ENCODE measurements at places on chromosomes 3 and 15.

DNA sequence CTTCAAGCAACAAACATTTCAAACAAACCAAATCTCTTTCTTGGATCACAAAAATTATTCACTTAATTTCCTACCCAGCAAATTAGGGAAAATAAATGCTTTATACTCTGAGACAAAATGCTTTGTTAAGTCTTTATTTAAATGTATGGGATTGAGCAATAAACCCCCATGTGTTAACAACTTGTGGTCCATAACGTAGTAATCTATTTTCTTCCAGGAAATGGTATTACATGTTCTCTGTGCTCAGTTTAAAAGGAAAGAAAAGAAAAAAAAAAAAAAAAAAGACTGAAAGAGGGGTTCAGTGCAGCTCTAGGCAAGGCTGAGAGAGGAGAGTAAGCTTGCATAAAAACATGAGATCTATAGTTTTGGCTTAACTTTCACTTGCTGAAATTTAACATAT, 102.3 kb downstream of the PIK3CB start:
- DNase-seq = no peak

GRCh38 chr3:138359919-138360868, 11.8 kb downstream of the MRAS start:
- no peak for DNase-seq

DNA sequence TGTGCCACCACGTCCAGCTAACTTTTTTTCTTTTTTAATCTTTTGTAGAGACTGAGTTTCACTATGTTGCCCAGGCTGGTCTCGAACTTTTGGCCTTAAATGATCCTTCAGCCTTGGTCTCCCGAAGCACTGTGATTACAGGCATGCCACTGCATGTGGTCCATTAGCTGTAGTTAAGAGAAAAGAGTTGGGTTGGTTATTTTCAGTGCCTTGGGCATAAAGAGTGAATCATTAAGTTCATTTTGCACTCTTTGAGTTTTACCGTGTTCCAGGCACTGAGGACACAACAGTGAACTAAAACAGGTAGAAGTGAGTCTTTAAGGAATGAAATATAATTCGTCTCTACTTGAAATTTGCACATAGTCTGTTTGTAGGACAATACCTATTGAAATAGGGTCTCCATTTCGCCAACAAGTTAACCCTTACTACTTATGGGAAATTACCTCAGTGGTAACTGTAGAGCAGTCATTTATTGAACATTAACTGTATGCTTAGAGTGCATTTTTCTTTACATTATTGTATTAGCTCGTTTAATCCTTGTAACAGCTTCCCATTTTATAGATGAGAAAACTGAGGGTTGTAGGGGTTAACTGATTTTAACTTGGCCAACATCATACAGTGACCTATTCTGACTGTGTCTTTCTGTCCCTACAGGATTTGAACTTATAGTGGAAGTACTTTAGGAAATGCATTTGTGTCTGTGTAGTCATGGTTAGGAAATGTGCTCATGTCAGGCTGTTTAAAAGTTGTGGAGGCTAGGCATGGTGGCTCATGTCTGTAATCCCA, 22.7 kb upstream of the TRAK1 start:
- no peak for DNase-seq

- no peak for DNase-seq
Observed at GRCh38 chr15:81327516-81327915, 3.6 kb upstream of the STARD5 start.

- DNase-seq = no peak
Observed at GRCh38 chr3:38616111-38616510, 33.4 kb downstream of the SCN5A start.

DNA sequence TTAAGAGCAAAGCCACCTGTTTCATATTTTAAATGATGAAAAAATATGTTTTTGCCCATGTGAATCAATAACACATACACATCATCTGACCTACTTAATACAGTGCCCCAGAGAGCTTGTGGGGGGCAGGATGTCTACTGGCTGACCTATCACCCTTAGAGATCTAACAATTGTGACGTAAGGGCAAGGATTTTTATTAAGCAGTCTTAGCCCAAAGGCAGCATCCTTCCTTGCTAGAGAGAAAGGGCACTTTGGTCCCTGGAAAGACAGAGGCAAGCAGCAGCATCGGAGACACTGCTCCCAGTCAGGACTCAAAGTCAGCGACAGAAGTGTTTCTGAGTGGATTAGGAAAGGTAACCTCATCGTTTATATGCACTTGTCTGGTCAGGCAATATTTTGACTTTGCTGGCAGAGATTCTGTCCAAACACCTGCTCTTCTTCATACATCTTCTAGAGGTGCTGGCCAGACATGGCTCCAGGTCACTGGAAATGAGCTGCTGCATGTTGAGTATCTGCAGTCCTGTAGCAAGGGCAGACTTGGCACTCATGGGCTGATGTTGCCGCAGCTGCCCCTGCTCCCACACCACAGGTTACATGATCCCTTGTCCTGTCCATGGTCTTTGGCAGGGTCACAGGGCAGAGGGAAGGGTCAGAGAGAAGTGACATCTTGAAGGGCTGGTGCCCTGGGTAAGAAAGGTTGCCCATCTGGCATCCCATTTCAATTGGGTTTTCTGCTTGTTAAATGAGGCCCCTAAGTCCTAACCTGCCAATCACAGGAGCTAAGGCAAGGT, 1.8 kb downstream of the CXCR6 start:
- no peak for DNase-seq

DNA sequence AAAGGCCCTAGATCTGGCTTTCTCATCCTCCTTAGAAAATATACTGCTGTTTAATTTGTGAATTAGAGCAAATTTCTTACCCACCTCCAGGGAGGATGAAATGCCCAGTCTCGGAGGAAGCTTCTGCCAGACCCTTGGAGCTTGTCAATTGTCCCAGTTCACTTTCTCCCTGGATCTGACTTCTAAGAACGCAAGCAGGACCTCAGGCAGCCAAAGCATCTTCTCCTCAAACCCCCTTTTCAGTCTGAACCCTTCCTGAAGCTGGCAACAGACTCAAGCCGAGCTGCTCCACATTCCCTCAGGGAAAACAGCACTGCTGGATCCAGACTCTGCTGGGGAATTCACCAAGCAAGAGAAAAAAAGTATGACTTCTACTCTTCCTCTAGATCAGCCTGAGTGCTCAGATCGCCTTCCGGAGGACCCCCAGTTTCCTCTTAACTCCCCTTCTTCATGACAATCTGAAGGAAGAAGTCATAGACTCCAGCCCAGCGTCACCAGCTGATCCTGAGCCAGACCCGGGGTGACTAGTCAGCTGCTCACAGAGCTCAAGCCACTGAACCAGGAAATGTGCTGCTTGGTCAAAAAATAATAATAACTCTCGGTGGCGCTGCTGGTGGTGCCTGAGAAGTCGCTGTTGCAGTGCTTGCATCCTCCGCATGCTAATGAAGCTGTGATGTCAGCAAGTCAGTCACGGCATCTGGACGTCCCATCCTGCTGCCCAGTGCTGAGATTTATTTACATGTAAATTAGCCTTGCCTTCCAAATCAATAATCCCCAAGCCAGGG, at the start of gene PRICKLE2:
TSS of gene PRICKLE2 (minus strand) at position 641 of the 785 bp plus-strand sequence. CDS start 26,539 bp downstream, outside the sequence.
- DNase-seq = no peak

DNA sequence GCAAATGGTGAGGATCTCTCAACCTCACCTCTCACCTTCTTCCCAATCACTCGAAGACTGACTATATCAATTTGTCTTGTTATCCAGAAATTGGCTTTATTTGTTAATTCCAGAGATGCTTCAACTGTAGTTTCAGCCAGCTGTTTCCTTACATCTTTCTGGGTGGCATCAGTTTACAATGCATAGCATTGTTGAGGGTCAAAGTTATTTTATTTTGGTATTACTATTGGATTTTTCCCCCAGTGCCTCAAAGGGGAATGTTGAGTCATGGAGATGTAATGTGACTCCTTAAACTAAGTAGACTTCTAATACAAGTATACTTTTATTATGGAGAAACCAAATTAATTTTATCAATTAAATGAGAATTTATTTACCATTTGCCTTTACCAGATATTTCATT, 351.6 kb downstream of the TIGIT start:
- no peak for DNase-seq

GRCh38 chr3:43505351-43505750, 116.5 kb downstream of the ANO10 start:
- no peak for DNase-seq

DNA sequence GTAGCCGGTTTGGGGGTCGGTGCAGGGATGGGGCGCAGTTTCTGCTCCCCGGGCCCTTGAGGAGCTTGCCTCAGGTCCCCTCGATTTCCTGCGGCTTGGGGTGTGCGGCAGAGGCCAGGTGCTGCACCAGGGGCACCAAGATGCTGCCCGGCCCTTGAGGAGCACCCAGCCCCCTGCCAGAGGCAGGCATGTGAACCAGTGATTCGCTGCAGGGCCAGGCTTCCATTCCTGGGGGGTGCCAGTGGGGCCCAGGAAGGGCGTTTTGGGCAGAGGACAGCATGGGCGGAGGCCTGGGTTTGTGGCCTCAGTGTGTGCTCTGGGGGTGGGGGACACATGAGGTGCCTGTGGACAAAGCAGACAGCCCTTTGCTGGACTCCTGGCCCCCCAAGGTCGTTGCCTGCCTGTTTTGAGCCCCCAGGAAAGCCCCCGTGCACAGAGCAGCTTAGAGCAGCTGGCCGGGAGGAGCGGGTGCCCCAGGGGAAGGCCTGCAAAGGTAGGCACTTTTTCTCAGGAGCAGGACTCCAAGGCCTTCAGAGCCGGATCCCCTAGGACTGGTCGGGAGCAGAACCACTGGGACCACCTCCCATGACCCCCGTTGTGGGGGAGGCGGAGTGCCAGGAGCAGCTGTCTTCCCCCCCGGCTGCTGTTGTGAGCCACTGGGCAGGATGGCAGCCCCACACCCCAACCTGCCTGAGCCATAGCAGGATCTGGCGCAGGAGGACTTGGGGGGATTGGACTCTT, 1.6 kb downstream of the PLXNA1 start:
- DNase-seq = no peak

DNA sequence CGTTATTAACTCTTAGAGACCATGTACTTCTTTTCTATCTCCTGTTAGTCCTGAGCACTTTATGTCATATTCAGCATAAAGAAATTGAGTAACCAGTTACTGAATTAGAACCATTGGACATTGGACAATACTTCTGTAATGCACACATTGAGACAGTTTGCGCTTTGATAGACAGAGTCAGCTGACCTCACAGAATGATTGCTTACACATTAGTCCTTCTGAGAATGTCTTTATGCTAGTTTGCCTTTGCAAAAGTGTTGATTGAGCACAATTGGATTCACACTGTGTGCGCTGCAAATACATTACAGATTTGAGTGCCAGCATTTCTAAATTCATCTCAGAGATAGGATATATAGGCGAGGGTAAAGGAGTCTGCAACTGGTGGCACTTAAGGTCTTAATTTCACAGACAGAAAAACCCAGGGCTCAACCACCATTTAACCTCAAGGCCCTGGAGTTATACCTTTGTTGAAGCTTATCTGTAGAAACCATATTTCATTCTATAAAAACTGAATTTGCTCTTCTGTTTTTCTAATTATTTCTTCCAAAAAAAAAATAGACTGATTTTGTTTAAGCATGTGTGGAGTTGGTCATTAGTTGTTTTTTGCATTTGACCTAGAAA, 3.8 kb downstream of the SERPINI1 start:
- DNase-seq = no peak

DNA sequence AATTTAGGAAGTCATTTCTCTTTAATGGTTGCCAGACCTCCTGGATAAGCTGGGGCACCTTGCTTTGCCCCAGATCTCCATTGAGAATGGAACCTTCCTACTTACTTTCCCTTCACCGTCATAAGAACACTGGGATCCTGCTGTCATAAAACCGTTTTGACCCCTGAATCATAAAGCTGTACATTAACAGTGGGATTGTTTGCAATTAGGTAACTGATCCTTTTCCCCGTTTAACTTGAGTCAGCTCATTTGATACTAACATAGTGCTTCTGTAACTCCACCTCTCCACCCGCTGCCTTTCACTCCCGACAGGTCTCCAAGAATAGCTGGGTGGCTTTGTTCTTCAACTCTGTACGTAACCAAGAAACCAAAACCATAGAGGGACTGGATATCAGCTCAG, 308.2 kb upstream of the WNT5A start:
- DNase-seq = no peak

DNA sequence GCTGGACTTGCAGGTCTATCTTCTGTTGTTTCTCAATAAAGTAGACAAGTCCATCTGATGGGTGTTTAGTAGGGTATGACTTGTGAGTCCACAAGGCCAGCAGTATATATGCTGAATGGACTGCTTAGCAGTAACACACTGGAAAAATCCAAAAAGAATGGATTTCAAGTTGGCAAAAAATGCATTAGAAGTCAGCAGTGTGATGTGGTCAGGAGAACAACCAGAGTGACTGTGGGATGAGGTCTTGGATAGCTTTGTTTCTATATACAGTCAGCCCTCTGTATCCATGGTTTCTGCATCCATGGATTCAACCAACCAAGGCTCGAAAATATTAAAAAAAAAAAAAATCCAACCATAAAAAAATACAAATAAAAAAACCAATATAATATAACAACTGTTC, 55.8 kb downstream of the LPP start:
- DNase-seq = no peak

GRCh38 chr15:86089422-86089821, 9.8 kb downstream of the AGBL1 start:
- DNase-seq = no peak

DNA sequence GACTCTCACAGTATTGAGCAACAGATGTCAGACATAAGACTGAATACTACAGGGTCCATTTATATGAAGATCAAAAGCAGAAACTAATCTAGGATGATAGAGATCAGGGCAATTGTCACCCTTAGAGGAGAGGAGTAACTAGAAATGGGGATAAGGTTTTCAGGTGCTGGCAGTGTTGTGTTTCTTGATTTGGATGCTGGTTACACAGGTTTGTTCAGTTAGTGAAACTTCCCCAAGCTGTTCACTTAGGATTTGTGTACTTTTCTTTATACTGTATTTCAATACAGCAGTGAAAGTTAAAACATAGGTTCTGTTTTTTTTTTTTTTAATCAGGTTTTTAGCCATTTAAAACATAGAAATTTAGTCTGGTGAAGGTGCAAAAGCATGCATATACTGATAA, 39.1 kb upstream of the CMTM7 start:
- no peak for DNase-seq

- no peak for DNase-seq
Observed at GRCh38 chr3:171343693-171344092, 116.5 kb downstream of the TNIK start.

- DNase-seq = no peak
Observed at GRCh38 chr3:5888851-5889250, 701.3 kb downstream of the EDEM1 start.

DNA sequence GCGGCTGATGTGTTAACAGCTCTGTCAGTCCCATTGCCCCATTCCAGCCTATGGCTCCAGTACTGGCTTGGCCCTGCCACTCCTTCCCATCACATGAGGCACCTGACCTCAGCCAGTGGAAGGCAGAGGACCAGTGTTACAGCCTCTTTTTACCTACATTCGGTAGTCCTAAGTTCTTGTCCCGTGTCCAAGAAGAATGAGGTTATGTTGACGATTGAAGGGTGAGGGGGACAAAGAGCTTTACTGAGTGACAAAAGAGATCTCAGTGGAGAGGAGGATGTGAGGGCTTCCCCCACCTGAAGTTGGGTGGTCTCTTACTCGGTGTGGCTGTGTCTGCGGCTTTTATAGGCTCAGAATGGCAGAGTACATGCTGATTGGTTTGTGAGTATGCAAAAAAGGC, 7.3 kb upstream of the MPI start:
- DNase-seq = no peak

GRCh38 chr3:187017511-187018230, 87.3 kb downstream of the ST6GAL1 start:
- DNase-seq = no peak

All from stimulated activated CD4-positive, alpha-beta T cell treated with anti-CD3 and anti-CD28 coated beads, Interleukin-15, amount 100 ng/mL, for 1 hour (primary cell).